ENCODE measurements at places on chromosomes 2 and 18.

GRCh38 chr18:68467957-68468356 is 247.0 kb downstream of the TMX3 start:
- no peak for DNase-seq

GRCh38 chr2:25939257-25939668 is 43.0 kb downstream of the KIF3C start:
- no peak for DNase-seq

DNA sequence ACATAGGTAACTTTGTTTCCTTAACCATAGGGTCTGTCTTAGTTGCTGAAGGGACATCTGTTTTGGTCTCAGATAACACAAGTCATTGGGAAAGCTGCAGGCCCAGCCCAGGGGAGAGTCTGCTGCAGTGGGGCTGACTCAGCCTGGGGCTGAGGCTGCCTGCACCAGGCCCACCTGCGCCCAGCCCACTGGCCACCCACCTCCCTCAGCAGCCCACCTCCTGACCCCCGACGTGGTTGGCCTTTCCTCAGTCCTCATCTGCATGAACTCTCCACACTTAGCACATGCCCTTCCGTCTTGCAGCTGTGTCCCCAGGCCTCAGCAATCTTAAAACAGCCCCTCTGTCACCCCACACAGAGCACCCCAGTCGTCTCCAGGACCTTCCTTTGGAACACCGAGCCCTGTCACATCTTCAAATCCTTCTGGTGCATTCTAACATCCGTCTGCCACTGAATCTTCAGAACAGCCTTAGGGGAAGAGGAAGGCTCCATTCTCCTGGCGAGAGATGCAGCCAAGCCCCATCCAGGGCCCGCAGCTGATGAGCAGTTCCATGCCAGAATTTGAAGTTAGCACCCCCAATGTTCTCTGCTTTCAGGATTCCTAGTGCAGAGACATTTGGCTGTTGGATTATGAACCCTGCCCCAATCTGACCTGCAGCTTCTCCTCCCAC is 231.4 kb downstream of the SEPTIN10 start:
- DNase-seq: no peak

DNA sequence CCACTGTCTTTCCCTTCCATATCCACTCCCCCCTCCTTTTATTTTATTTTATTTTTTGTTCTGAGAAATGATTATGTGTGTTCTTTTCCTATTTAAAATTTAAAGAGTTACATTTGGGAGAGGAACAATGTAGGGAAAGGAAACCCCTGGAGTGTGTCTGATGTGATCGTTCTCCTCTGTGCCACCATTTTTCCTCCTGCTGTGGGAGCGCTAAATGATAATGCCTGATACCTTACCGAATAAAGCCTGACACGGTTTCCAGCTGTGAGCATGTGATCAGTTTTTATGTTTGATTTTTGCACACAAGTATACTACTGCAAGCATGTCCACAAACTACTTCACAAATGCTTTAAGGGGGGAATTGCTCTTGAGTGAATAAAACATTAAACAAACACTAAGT is 317.8 kb upstream of the FANCL start:
- no peak for DNase-seq

DNA sequence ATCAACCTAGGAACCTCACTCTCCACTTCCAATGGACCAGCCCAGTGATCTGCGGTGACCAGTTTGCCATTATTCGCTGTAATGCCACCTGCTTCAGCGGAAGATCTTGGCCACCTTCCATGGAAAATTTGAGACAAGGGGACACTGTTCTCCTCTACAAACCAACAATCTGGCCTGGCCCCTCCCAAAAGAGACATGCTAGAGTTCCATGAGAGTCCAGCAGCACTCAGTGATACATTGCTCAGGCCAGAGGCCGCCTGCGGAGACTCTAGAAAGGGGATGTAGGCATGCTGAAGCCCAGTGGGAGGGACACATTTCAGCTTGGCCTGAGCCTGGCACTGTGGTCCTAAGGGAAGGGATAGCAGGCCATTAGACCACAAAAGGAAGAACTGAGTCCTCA is 58.3 kb downstream of the COL6A3 start:
- DNase-seq: no peak

DNA sequence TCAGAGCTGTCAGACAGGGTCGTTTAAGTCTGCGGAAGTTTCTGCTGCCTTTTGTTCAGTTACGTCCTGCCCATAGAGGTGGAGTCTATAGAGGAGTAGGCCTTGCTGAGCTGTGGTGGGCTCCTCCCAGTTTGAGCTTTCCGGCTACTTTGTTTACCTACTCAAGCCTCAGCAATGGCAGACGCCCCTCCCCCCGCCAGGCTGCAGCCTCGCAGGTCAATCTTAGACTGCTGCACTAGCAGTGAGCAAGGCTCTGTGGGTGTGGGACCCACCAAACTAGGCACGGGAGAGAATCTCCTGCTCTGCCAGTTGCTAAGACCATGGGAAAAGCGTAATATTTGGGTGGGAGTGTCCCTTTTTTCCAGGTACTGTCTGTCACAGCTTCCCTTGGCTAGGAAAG is 86.5 kb downstream of the EFEMP1 start:
- no peak for DNase-seq

GRCh38 chr2:202643012-202643858 is 8.5 kb downstream of the FAM117B start:
- DNase-seq: no peak
